Fibroblast of skin of abdomen (primary cell): ENCODE measurements at places on chromosomes 11 and 22.

DNA sequence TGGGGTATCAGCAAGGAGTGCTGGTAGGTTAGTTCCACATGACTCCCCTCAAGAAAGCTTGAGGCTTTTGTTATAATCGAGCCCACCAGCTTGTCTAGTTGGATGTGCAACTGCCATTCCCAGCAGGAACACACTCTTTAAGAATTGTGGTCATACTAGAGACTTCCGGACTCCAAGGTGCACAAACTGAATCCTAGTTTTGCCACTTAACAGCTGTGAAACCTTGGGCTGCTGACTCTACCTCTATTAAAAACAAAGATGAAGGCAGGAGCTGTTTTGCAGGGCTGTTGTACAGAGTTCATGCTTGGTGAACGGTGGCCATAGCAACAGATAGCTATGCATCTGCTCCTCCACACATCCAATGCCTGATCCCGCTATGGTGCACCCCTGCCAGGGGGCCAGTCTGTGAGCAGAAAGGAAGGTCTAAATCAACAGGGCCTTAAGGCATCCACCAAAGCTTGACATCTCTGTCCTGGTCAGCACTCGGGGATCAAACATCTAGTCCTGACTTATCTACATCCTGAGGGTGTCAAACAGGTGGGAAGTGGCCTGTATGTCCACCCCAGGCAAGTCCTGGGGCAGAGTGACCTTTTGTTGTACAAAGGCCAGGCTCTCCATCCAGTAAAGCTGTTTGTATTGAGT lies 36.4 kb downstream of the DKK3 start:
- DNase-seq: no peak

GRCh38 chr11:71112990-71113389 lies 139.4 kb downstream of the SHANK2 start:
- DNase-seq: no peak

- DNase-seq: no peak
These were observed 18.4 kb upstream of the RAPSN start for GRCh38 chr11:47467357-47467756.

GRCh38 chr11:110092111-110092514 lies 1.1 kb upstream of the ZC3H12C start:
- no peak for DNase-seq

DNA sequence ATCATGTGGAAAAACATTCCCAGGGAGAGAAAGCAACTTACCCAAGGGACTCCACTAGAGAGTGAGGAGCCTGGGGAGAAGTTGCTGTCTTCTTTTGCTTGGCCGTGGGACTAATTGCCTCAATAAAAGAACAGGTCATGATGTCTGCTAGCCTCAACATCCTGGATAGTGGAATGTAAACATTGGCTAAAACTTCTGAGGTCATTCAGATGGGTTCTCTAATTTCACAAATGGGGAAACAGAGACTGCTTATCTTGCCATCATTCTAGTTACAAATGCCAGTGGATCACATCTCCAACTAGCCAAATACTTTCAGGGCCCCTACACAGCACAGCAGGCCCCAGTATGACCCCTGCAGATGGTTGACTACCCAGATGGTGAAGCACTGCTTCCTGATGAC lies 28.4 kb upstream of the PAMR1 start:
- DNase-seq: peak; percentile 81

- peak; percentile 47 for DNase-seq
These were observed at the start of gene MMP11 for GRCh38 chr22:23772649-23773473. Gene MMP11, plus strand, starts transcription at chr22:23772849. Its CDS starts 22 bp downstream, at chr22:23772871.

DNA sequence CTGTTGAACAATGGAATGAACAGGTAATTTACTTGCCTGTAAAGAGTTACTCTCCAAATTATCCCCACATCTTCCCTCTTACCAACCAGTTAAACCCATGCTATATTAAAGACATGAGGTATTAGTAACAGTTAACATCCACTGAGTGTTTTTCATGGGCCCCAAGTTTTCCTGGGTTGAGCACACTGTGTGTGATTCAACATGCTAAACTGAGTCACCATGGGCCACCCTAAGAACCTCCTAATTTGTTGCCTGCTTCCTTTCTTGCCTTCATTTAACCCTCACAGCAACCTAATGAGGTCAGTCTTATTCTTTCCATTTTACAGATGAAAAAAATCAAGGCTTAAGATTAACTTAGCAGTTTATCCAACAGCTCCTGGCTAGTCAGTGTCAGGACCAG lies 51.0 kb downstream of the GALNT18 start:
- no peak for DNase-seq

DNA sequence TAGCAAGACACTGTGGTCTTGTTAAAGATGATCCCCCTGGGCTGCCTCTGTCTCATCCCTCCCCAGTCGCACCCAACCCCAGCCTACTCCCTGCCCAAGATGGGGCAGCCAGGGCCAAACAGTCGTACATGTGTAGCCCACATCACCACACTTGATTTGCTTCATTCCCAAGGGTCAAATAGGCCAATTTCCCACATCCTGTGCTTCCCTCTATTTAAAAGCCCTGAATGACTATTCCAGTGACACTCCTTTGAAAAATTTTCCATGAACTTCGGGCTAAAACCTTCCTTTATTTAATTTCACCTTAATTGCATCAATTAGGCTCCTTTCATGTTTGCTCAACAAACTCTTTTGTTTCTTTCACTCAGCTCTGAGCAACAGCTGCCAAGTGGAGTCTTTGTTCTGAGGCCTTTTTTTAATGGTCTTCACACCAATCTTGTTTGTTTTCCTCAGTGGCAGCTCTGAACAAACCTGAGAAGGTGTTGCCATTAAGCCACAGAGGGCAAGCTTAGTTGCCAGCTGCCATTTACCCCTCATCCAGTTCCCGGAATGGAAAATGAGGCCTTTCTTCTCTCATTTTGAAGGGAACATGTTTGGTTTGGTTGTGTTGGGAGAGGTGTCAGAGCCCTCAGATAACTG lies 126.9 kb downstream of the APIP start:
- no peak for DNase-seq

GRCh38 chr11:13208921-13209320 lies 68.7 kb upstream of the BMAL1 start:
- DNase-seq: no peak

- DNase-seq: peak; percentile 91
These were observed 38.9 kb downstream of the RELT start for GRCh38 chr11:73414977-73415651.

DNA sequence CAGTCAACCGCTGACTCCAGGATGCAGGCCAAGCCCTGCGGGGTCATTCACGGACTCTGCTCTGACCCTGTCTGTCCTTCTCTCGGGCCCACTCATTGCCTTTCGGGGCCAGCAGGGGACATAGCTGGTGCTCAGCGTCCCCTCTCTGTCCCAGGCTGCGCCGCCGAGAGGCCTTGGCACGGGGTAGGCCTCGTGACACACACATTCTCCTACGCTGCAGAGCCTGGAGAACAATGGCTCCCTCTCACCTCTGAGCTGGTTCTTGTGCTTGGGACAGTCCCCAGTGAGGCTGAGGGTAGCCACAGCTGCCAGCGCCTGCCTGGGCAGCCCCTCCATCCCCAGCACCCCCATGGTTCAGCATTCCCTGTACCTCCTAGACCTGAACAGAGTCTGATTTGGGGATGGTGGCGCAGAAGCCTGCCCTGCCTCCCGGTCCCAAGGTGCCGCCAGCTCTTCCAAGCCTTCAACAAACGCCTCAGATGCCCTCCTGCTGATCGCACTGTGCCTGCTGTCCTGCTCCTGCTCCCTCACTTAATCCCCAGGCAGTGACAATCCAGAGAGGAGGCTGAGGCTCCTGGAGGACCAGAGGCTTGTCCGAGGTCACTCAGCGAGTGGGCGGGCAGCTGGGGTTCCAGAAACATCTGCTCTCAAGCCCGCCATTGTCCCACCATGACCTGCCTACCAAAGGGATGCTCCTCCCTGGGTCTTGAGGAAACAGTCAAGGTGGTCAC lies 30.4 kb downstream of the DUSP8 start:
- DNase-seq: no peak

DNA sequence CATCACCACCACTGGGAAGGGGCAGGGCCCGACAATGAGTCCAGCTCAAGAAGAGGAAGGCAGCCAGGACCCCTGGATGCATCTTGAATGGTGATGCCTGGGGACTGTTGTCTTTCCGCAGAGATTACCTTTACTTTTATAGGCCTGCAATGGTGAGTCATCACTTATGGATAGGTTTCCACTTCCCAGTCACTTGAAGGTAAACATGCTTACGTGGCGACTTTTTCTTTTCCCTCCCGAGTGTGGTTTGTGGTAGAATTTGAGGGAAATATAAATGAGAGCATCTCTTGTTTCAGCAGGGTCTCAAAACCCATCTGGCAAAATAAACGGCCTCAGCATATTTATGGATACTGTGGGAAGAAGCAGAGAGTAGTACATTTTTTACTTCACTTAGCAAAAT lies at the start of gene MMP13:
TSS of gene MMP13 (minus strand) at position 109 of the 400 bp plus-strand sequence. CDS start at position 82, 27 bp downstream.
- DNase-seq: no peak

- no peak for DNase-seq
These were observed 2.1 kb downstream of the EMID1 start for GRCh38 chr22:29207562-29208501.

- peak; percentile 76 for DNase-seq
These were observed 208.5 kb downstream of the TENM4 start for GRCh38 chr11:79232346-79232745.

DNA sequence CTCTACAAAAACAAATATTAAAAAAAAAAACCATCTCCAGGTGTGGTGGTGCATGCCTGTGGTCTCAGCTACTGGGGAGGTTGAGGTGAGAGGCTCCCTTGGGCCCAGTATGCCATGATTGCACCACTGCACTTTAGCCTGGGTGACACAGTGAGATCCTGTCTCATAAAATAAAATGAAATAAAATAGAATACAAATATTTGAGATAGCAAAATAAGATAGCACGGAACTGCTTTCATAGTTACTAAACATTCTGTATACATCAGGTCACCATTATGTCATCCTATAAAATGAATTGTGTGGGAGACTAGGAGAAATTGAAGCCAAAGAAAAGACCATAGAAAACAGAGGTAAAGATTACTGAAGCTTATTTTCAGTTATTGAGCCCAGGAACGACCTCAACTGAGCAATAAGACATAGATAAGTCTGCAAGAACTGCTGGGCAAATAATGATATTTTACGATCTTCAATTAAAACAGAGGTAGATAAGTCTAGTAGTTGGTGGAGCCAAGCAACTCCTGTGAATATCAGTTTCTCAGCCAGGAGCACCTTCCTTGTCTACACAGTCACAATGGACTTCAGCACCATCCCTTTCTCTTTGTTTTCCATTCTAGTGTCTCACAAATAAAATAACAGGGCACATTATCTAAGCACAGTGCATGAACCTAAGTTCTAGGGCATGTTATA lies 9.9 kb downstream of the OR5M11 start:
- no peak for DNase-seq

- DNase-seq: peak; percentile 86
These were observed at the start of gene CYB5R3 for GRCh38 chr22:42649246-42650099. Gene CYB5R3, minus strand, starts transcription at chr22:42649392. Its CDS starts 77 bp downstream, at chr22:42649315.

GRCh38 chr11:70530010-70530409 lies 131.7 kb downstream of the CTTN start:
- DNase-seq: no peak
